ENCODE measurements at places on chromosomes 5 and 9.
A peak's percentile ranks its signal among the peaks of the same experiment; 100 is the strongest.

- peak; percentile 69 for DNase-seq
Observed at GRCh38 chr5:141476132-141476911, 556 bp downstream of the PCDHGC3 start.

DNA sequence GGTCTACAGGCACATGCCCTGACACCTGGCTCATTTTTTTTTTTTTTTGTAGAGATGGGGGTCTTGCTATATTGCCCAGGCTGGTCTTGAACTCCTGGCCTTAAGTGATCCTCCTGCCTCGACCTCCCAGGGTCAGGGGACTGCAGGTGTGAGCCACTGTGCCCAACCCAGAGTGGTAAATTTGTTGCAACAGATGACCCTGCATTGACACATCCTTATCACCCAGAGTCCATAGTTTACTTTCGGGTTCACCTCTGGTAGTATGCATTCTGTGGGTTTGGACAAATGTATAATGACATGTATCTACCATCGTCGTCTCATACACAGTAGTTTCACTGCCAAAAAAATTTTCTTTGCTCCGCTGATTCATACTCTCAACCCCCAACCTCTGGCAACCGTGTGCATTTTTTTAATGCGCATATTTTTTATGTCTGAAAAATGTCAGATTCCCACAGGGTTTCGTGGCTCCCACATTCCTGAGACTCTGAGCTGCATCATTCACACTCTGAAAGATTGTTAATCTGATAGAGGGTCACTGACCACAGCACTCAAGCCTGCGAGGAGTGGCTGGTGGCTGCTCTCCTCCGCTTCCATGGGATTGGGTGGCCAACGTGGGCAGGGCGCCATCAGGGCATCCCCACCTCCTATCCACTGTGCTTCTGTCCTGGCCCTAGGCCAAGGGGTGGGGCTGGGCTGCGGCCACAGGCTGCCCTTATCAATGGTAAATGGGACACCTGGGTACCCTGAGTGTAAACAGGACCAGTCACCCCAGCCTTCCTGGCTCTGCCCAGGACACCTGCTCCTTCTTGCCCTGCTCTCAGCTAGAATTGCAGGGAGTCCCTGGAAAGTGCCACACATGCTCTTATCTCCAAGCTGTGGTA lies 9.6 kb downstream of the NDST1 start:
- peak; percentile 79 for DNase-seq

DNA sequence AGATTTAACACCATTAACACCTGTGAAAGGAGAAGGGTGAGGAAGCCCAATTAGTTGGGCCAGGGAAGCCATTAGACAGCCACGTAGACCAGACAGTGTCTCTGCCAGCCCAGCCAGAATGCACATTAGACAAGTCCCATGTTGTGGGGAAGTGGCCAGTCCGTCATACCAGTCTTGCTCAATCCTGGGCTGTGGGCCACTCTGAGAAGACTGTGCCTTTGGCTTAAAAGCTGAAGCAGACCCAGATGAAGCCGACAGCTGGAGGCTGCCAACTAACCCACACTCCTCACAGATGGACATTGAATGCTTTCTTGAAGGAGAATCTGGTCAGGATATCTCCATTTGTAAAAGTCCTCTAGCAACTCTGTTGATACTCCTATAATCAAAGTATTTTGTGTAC lies 128.5 kb downstream of the CHSY3 start:
- no peak for DNase-seq

DNA sequence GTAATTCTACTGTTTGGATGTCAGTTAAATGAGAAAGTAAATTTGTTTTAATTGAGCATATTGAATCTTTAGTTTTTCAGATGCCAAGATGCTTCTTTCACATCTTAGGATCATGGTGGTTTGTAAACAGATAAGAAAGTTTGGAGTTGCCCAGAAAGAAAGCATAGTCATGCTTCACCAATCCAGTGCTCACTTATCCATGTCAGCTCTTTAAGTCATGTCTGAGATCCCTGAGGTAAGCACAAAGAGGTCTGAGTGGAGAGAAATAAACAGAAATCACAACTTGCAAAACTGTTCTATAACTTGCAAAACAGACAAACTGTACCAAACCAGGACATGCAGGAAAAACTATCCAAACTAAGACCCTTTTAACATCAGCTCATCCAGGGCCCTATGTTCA lies 87.7 kb downstream of the OSTF1 start:
- no peak for DNase-seq

DNA sequence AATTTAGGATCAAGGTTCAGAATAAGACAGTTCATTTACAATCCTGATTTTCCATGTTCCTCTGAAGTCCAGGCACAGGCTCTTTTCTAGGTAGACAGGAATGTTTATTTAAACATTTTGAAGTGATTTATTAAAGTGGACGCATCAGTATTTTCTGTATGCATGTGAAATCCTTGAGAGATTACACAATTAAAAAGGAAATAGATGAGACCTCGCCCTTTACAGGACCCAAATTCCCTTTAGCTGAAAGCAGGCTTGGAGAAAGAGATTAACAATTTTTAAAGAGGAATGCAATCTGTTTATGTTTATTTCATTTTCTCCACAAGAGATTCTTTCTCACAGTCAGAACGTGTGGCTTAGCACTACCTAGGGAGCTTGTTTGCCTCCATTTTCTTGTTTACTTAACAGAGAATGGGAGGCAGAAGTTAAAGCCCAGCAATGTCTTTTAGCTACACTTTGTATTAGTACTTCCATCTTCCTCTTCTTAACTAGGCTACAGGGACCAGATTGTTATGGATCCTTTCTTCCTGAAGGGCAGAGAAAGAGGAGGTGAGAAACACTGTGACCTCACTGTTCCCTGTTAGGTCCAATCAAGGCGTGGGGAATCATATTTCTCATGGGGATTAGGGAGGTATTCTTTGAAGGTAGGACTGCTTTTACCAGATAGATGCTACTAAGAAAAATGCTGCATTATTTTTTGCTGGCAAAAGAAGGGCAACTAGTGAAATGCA lies 416.0 kb downstream of the SH3GL2 start:
- DNase-seq: no peak

DNA sequence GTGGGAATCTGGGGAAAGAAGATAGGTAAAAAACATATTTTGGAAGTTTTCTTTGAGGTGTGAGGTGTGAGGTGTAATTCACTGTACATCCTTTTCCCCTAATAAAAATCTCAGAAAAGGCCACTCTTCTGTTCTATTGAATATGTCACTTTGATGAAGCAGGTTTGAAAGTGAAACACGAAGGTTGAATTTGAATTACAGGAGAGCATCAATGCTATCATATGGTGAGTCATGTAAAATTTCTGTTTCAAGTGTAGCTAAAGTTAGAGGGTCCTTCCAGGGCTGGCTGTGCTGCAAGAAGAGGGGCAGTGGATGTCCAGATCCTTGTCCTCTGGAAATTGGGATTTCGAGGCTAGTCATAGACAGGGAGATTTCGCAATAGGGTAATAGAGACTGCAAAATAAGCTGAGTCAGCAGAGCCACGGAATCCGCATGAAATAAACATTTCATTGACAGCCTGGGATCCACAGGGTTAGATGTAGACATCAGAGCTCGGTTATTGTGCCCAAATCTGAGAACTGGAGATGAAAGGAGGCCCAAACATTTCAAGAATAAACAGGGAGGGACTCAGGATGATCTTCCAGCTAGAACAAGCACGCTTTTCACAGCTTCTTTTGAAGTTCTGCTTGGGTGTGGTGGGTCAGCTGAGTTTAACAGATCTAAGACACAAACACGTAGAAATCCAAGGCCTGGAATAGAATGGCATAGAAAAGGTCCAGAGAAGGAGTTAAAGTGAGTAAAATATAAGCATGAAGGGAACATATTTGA lies 194.4 kb upstream of the CDKN2B start:
- no peak for DNase-seq

- DNase-seq: no peak
Observed at GRCh38 chr9:42388846-42389245, 205.4 kb downstream of the SPATA31A6 start.

DNA sequence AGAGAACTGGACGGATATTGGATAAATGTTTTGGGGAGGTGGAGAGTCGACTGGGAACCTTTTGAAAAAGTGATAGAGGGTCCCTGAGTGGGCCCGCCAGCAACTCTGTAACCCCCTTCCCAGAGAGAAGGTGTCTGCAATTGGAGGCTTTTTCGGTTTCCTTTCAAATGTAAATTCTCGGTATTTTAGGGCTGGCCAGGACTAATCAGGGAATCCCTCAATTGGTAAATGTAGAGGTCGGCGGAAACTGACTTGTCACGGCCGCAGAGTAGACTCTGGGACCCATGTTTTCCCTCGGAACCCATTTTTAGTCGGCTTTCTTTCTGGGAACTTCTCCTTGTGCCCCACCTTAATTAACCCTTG lies 524 bp downstream of the CCNB1 start:
- DNase-seq: no peak

DNA sequence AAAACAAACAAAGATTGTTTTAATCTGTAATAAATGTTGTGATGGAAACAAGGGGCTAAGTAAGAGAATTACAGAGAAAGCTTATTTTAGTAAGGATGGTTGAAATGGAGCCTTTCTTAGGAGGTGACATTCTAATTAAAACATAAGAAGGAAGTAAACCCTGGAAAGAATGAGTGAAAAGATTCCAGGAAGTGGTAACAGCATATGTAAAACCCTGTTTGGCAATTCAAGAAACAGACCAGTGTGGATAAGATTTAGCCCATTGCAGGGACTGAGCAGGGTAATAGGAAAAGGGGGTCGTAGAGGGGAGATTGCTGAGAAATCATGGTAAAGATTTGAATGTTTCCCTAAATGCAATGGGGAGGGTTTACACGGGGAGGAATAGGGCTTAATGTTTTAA lies 21.6 kb upstream of the PIP5K1B start:
- no peak for DNase-seq

DNA sequence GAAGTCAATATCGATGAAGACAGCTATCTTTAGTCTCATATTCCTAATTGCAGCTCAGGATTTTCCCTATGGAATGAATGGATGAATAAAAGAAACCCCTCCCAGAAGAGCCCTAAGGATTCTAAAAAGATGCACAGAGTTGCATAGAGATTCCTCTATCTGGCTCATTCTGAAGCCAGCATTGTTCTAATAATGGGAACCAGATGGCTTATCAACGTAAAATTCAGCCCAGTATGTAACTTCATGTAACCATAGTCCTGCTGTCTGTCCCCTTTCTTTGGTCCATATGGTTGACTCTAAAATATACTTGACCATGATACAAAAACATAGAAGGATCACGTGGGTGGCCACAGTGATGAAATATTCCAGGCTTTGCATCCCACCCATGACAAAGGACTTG lies 508.6 kb downstream of the RASEF start:
- no peak for DNase-seq

DNA sequence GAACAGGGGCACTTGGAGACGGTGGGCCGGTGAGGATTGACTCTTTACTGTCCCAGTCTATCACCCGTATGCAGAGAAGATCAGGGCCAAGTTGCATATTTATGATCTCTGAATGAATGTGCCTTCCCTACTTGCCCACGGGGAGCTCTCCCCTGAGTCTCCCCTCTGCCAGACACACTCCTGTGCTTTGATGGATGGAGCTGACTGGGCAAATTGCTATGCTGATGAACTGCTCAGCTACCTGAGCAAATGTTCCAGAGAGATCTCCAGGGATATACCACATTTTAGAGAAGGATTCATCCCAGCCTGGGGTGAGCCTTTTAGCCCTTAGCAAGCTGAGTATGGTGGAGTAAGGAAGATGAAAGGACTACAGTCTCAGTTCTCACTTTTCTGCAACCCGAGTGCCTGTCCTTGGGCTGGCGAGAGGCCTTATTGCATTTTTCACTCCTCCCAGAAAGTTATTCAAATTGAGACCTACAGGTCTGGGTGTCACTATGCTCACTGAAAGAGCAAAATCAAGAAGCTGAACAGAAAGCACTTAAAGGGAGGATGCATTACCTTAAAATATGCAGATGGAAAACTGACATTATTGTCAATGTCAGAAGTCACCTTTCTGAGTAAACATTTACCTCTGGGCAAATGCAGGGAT lies 526.7 kb upstream of the WWC1 start:
- no peak for DNase-seq

- no peak for DNase-seq
Observed at GRCh38 chr5:11289733-11290132, 528.7 kb upstream of the DAP start.

DNA sequence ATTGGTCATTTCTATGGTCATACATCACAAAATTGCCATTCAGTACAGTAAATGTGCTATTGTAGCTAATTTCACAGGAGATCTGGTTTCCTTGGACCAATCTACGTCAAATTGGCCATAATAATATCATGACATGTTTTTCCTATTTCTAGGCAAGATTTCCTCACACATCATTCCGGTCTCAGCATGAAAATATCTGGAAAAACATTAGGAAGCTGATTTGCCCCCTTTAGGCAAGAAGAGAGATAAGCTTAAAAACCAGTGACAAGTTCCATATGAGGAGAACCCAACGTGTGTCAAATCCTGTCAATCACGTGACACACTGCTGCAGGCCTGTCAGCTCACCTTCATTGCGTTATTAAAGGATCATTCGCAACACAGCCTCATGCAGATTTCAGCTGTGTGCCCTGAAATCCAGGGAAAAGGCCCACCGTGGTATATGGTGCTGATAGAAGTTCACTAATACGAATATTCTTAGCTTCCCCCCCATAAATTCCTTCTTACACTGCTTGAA lies 153.3 kb downstream of the ST8SIA4 start:
- DNase-seq: no peak

DNA sequence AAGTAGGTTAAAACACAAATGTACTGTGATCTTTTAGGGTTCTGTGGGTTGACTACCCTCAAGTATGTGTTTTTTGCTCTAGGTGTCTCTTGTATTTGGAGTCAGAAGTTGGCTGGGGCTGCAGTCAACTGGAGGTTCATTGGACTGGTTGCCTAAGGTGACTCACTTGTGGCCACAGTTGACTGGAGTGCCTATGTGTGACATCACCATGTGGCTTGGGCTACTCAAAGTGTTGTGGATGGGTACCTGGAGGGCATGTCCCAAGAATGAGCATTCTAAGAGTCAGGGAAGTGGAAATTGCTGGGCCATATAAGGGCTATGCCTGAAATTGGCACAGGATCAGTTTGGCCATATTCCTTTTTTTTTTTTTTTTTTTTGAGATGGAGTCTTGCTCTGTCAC lies 27.4 kb downstream of the SNX30 start:
- no peak for DNase-seq

GRCh38 chr5:40475561-40475960 lies 204.2 kb upstream of the PTGER4 start:
- DNase-seq: no peak

DNA sequence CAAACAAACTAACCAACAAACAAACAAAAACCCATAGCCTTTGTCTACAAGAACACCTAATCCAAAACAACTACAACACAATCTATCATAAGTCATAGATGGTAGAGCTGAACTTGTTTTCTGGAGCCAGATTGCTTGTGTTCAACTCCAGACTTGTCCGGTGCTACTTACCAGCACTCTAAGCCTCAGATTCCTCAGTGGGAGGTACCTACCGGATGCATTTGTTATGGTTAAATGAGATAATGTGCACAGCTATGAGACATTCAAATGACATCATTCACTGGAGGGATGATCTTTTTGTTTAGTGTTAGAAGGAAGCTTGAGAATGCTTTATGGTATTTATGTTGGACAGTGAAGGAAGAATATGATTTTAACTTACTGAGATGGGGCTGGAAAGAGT lies 592.9 kb upstream of the C9orf72 start:
- no peak for DNase-seq

- no peak for DNase-seq
Observed at GRCh38 chr9:82968816-82969215, 94.1 kb downstream of the RASEF start.

GRCh38 chr9:71353720-71354119 lies 232.3 kb upstream of the TRPM3 start:
- DNase-seq: no peak

- DNase-seq: no peak
Observed at GRCh38 chr9:71441266-71441665, 319.8 kb upstream of the TRPM3 start.
